Activated CD8-positive, alpha-beta memory T cell treated with anti-CD3 and anti-CD28 coated beads, Interleukin-2, amount 50 U/mL, for 48 hours (primary cell): ENCODE measurements at places on chromosomes 7 and 10.

GRCh38 chr10:16612115-16612980 is 90.7 kb upstream of the C1QL3 start:
- DNase-seq: no peak

DNA sequence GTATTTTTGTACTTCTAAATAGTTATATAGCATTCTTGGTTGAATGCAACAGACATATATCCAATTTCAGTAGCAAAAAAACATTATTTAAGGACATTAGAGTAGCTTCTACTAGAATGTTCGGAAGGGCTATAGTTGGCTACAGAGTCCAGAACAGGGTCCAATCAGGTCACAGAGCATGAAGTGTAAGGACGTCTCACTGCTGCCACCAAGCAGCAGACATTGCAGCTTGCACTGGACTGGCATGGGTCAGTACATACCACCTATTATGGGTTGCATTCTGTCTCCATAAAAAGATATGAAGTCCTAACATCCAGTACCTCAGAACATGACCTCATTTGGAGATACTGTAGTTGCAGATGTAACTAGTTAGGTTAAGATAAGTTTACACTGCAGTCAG is 87.3 kb downstream of the LHFPL3 start:
- no peak for DNase-seq

- no peak for DNase-seq
Observed at GRCh38 chr10:73585327-73585726, 5.8 kb downstream of the USP54 start.

- no peak for DNase-seq
Observed at GRCh38 chr7:2843191-2843685, 870 bp downstream of the GNA12 start.

DNA sequence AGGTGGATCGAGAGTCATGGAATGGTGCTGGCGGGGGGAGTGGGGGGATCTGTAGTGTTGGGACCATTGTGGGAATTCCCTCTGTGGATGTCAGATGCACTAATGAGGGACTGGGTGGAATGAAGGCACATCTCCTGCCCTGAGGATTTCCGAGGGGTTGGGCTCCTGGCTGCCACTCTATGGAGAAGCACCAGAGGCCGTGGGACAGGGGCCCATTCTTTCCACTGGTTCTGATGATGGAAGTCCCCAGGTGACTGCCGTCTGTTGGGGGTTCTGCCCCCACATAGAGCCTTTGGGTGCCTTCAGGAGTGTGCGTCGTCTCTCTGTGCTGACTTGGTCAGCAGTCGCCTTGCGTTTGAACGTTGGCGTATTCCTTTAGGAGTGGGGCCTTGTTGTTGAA is 202.9 kb downstream of the GLRX3 start:
- no peak for DNase-seq

DNA sequence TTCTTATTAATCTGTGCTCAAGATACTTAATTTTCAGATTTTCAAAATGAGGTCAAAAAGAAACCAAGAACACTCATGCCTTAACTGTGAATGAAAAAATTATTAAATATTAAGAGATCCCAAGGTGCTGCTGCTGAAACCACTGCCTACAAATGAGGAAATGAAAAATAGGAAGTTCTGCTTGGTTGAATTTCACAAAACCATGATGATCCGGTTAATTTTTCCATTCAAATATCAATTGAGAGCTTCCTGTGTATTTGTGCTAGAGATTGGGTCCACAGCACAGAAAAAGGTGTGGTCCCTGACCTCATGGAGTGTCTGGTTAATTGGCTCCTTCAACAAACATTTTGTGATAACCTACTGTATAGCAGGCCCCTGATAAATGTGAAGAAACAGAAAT is 132.7 kb upstream of the YAE1 start:
- no peak for DNase-seq

GRCh38 chr7:124651136-124651535 is 114.5 kb downstream of the GPR37 start:
- DNase-seq: no peak

DNA sequence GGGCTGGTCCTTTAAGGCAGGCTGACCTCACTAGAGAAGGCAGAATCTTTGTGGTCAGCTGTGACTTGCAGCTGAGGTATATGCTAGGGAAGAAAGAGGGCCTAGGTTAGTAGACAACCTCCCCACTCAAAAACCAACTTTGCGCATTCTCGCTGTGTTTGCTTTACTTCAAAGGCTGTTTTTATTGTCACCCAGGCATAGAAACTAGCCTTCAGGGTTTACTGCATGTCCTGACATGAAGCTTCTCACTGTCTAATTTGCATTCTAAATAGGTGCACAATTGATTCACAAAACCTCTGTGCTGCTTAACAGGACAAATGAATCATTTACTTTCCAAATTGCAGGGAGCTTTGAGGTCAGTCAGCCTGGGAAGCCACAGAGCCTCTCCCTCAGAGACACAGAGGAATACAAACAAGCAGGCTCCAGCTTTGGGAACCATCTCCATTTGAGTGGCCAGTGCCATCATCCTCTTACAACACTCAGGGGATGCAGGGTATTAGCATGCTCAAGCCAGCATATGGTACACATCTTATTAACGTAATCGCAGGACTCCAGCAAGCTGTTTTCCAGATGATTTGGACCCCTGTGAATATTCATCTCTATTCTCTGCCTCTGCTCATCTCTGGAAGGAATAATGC is 596.4 kb upstream of the GHITM start:
- no peak for DNase-seq

- DNase-seq: no peak
Observed at GRCh38 chr7:156650042-156650441, 9.5 kb downstream of the RNF32 start.

GRCh38 chr7:17584822-17585221 is 286.4 kb downstream of the AHR start:
- DNase-seq: no peak

DNA sequence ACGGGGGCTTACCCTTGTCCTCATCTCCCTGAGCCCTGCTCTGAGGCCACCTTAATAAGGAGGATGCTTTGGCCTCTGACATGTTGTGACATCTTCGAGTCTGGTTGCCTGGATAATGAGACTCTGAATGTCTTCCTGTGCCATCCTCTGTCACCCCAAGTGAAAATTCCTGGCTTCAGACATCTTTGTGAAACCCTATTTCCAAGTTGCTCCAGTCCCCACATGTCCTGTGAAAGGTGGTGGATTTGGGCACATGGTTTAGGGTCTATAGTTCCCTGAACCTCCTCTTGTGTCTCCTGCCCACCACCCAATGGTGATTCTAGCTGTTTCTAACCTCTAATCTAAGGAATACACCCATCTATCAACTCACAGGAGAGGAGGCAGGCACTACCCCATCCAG is 223.1 kb upstream of the GLI3 start:
- DNase-seq: no peak

GRCh38 chr7:4779118-4779517 is 3.7 kb downstream of the AP5Z1 start:
- no peak for DNase-seq

DNA sequence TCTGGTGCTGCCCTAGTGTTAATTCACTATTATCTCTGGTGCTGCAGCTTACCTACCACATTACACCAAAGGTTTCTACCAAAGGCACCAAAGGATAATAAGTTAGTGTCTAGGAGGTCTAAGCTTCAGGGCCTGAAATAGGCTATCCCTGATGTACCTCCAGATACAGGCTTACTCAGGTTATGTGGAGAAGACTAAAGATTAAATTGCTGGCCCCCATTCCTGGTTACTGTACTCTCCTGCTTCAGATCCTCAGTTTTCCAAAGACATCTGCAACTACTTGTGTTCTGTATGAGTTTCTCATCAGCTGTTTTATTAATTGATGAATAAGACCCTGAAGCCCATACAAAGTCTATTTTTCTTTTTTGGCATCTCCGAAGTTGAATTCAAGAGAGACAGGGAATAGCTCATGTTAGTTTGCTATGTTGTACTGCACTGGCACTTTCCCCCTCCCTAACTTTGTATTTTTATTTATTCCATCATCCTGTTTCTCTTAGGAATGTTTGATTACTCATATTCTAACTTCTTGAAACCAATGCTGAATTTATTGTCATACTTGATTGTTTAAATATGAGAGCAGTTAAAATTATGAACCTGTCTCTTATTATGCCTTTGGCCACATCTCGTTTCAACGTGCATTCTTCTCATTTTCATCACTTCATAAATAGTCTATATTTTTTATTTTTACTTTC is 85.9 kb downstream of the PON1 start:
- no peak for DNase-seq

DNA sequence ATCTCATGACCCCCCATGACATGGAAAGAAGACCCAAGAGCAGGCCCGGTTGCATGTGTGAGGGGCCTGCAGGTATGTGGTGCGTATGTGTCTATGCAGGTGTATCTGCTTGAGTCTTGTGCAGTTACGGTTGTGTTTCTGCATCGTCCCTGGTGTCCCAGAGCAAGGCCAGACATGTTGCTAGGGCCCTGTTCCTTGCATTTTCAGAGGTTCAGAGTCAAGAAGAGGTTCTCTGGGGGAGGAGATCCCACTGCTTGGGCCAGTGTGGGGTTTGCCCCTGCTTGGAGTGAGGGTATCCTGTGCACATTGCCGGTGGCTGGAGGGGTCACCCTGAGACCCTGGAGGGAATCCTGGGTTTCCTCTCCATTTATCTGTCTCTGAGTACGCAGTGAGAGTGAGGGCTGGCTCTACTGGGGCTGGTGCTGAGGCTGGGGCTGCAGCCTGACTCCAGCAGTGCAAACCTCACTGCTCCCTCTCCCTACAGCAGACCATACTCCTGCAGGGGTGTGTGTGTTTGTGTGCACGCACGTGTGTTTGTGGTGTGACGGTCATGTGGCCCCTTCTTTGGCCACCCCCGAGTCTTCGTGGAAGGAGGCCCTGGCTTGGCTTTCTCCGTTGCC is 4.1 kb downstream of the TRIM8 start:
- DNase-seq: no peak

DNA sequence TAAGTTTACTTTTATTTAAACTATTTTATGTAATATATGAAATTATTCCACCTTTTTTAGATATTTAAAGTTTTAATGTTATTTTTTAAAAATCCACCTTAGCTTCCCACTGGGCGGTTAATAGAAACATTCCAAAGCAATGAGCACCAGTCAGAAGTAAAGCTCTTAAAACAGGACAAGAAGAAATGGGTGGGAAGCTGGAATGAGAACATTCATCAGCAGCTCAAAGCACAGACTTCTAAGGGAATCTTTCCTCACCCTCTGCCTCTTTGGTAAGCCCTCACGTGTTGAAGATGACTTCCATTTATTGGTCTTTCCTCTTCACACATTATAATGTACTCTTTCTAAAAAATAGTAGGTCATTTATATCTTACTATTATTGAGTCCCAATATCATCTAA is 3.1 kb downstream of the AGMO start:
- DNase-seq: no peak

GRCh38 chr10:70461397-70462348 is 16.9 kb upstream of the PALD1 start:
- peak; percentile 69 for DNase-seq

GRCh38 chr7:156067156-156067555 is 254.9 kb upstream of the SHH start:
- no peak for DNase-seq
